ENCODE measurements at places on chromosomes 16 and 17. TPM values are rescaled to one million over a fixed set of nuclear protein-coding genes. Genes with fewer than 3 reads are reported as not detected.

GRCh38 chr17:30950669-30951399 lies 20.0 kb upstream of the RNF135 start:
- peak; percentile 75 for DNase-seq

ZPBP2 gene
- polyA plus RNA-seq: not detected

DNA sequence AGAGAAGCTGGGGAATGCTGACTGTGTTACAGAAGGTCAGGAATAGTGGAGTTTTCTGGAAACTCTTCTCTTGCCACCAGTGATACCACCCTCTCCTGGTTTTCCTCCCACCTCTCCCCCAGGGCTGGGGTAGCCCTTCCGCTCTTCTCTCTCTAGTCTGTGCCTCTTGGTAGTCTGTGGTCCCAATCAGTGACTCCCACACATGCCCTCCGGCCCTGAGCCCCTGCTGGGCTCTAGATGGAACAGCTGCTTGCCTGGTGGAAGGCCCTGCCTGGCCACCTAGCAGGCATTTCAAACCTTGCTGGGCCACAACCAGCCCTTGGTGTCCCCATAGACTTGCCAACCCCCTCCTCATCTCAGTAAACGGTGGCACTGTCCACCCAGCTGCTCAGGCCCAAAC lies 15.2 kb upstream of the MTSS2 start:
- no peak for DNase-seq

CCL8 gene
- polyA plus RNA-seq: not detected

DNA sequence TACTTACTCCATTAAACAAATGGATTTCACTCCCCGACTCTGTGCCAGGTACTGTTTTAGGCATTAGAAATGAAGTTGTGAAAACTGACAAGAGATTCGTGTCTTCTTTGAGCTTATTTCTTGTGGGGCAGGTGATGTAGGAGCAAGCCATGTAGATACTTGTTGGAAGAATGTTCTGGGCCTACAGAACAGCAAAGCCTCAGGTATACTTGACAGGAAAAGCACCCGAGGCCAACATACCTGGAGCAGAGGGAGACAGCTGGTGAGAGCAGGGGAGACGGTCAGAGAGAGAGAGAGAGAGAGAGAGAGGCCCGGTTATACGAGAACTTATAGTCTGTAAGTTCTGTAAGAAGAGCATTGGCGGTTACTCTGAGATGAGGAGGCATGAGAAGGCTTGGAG lies 110.8 kb downstream of the FTO start:
- DNase-seq: no peak

GRCh38 chr16:53219371-53219770 lies 164.6 kb downstream of the CHD9 start:
- DNase-seq: no peak

DNA sequence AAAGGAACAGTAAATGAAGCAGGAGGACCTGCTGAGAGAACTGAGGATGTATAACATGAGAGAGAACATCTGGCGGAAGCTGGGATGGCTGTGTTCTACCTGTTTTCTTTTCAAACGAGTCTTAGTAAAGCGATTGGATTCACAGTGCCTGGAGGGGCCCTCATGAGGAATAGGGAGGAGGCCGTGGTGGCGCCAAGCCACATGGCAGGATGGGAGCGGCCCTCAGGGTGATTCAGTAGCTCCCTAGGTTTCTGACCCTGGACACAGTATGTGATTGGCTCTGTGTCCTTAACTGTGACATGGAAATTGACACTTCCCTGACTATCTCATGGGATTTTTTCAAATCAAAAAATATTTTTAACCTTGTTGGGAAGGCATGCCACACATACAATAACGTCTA lies 32.1 kb downstream of the USP43 start:
- no peak for DNase-seq
